ENCODE measurements at places on chromosomes 7 and 10.

GRCh38 chr10:17814973-17815372 lies 5.8 kb downstream of the MRC1 start:
- no peak for DNase-seq

DNA sequence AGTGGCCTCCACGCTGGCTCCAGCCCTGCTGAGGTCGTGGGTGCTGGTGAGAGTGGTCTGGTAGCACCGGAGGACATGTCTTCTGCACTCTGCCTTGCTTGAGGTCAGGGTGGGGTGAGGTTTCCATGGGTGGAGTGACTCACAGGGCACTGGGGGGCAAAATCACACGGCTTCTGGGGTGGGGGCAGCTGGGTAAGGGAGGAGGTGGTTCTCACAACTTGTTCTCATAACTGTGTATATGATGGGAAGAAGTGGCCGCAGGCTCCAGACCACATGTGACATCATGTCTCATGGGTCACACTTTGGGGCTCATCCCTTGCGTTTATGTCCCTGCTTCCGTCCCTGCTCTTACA lies 884 bp upstream of the PRF1 start:
- DNase-seq = peak; percentile 58

DNA sequence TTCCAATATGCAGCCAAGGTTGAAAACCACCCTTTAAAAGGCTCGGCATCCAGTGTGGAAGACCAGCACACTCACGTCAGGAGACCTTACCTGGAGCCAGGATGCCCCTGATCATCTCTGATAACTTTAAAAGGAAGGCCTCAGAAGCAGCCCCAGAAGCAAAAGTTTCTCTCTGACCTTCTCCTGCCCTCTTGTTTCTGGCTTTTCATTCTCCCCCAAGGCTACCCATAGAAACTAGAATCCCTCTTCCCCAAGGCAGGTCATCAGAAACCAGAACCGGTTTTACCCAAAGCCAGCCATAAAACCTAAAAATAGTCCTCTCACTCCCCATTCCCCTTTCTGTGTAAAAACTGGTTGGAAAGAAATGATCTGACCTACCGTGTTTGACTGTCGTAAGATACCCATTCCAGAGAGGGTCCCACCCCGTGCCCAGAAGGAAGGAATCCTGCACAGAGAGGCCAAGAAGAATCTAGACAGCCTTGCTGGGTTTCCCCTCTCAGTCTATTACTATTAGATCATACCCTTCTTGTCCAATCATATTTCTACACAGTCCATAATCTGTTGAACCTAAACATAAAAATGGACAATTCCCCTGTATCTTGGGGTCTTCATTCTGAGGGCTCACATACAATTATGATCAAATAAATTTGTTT lies 17.5 kb upstream of the TSPAN14 start:
- DNase-seq = no peak

- DNase-seq = no peak
Observed at GRCh38 chr10:116588995-116589394, 1.8 kb upstream of the PNLIPRP1 start.

- DNase-seq = no peak
Observed at GRCh38 chr10:126955396-126955795, 50.2 kb downstream of the DOCK1 start.

DNA sequence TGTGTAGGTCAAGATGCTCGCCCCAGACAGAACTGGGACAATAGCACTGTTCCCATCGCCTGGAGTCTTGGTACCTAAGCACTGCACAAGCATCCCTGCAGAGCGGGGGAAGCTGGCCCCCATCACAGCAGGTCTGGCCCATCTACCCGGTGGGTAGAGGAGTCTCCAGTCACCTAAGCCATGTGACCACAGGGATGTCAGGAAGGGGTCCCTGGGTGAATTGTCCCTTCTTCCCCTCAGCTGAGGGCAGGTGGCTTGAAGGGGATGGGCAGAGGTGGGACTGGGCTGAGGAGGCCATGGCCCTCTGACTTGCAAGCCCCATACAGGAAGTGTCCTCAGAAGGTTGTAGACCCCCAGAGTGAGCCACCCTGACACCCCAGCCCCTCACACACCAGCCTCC lies 39.7 kb downstream of the FRMPD2 start:
- no peak for DNase-seq

- no peak for DNase-seq
Observed at GRCh38 chr7:36487756-36488336, 98.2 kb downstream of the ANLN start.

GRCh38 chr7:43363035-43363791 lies 219.7 kb upstream of the STK17A start:
- no peak for DNase-seq

DNA sequence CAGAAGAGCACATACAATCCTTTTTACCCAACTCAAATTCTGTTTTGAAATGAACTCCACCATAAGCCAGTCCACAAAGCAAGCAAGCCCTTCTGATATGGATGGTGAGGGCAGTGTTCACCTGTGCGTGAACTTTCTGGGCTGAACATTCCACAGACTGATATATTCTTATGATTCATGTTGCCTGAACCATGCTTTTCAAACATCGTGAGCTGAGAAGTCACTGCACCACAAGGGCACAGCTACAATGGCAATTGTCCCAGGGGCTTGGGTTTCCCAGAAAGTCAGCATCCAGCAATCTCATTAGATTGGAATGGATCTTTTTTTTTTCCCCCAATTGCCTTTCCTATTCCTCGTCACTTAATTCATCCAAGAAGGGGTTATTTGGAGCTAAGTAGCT lies 86.9 kb upstream of the ZNF438 start:
- DNase-seq = no peak

DNA sequence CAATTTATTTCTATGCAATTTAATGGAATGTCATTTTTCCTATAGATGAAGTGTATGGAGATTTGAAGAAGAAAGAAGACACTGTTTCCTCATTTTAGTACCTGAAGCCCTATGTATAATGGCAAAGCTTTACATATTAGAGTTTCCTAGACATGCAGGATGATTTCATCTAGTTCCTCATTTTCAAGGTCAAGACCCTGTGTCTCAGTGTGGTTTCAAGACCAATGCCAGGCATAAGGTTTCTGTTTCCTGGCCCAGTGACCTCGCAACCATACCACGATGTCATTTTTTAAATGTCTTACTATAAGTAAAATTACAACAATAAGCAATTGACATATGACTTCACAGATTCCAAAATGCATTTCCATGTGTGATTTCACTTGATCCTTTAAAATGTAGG lies 336.5 kb upstream of the PRKCQ start:
- no peak for DNase-seq
